ENCODE measurements at places on chromosomes 12 and 14.

- no peak for DNase-seq
Measured at GRCh38 chr12:122981587-122982476, 1.4 kb downstream of the ARL6IP4 start.

GRCh38 chr14:100288382-100289185 is 17.7 kb downstream of the SLC25A29 start:
- DNase-seq = no peak

DNA sequence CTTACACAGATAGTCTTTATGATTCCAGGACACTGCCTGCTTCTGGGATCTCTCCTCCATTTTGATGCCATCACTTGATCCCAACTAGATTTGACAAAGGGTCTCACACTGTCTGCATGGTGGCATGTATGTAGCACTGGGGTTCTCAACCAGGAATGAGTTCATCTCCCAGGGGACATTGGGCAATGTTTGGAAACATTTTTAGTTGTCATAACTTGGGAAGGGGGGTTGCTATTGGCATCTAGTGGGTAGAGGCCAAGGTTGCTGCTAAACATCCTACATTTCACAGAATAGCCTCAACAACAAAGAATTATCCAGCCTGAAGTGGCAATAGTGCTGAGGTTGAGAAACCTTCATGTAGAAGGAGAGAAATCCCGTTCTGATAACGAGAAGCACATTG is 376.2 kb downstream of the DPF3 start:
- no peak for DNase-seq

DNA sequence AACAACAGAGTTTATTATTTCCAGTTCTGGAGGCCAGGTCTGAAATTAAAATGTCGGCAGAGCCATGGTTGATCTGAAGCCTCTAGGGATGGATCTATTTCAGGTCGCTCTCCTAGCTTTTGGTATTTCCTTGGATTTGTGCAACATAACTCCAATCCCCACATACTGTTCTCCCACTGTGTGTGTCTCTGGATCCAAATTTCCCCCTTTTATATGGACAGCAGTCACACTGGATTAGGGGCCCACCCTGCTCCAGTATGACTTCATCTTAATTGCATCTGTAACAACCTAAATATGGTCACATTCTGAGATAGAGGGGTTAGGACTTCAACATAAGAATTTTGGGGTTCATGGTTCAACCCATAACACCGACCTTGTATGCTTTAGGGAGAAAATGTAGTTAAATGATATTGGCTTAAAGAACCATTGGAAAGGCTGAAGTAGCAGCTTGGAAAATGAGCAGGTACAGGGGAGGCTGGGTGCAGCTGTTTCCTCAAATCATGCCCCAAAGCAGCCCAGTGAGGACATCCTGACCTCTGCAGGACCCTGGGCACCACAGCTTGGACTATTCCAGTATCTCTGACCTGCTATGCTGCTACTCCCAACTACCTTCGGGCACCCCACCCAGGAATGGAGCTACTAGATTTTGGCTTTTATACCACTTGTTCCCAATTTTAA is 13.9 kb upstream of the MDM2 start:
- no peak for DNase-seq

DNA sequence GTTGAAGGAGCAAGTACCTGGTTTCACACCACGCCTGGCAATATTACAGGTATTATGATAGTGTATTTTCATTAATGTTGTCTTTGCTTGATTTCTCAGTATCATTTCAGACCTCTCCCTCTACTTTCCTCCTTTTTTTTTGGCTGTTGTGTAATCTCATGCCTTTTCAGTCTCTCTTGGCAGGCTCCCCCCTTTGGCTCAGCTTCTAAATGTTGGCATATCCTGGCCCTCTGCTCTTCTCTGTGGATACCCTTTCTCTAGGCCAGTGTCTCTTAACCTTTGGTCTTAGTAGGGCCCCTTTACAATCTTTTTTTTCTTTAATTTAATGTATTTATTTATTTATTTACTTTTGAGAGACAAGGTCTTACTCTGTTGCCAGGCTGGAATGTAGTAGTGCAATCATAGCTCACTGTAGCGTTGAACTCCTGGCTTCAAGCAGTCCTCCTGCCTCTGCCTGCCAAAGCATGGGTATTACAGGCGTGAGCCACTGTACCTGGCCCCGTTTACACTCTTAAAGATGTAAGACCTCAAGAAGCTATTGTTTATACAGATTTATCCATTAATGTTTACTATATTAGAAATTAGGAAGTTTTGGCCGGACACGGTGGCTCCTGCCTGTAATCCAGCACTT is 12.8 kb downstream of the MTHFD1 start:
- no peak for DNase-seq

- DNase-seq = no peak
Measured at GRCh38 chr12:93115198-93115601, 186.1 kb upstream of the EEA1 start.

DNA sequence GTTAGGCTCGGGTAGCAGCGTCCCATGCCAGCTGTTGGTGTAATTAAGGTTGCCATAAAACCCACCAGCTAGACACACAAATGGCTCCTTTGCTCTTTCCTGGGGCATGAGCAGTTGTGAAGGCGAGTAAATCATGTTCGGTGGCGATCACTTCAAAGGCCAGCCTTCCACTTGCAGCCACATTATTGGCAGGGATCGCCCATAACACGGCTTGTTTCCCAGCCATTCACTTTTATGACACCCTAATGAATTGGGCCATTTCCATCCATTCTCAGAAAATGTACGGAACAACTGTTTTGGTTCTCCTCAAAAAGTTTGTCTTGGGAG is 63.4 kb downstream of the BEGAIN start:
- DNase-seq = no peak

GRCh38 chr12:88865537-88865936 is 285.3 kb upstream of the KITLG start:
- no peak for DNase-seq

DNA sequence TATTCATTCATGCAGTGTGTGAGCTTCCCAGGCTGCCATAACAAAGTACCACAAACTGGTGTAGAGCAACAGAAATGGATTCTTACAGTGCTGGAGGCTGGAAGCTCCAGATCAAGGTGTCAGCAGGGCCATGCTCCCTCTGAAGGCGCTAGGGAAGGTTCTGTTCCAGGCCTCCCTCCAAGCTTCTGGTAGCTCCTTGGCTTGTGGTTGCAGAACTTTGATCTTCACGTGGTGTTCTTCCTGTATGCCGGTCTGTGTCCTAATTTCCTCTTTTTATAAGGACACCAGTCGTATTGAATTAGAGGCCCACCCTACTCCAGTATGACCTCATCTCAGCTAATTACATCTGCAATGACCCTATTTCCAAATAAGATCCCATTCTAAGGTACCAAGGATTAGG is 3.1 kb downstream of the OTUB2 start:
- peak; percentile 58 for DNase-seq

- no peak for DNase-seq
Measured at GRCh38 chr12:104702565-104703139, 245.9 kb downstream of the CHST11 start.

GRCh38 chr12:9064815-9065606 is 50.7 kb downstream of the A2M start:
- DNase-seq = no peak

GRCh38 chr14:105525861-105526775 is at the start of gene TMEM121:
TSS of gene TMEM121 (plus strand) at chr14:105526583. CDS start at chr14:105528835, 2,252 bp downstream.
- DNase-seq = no peak

DNA sequence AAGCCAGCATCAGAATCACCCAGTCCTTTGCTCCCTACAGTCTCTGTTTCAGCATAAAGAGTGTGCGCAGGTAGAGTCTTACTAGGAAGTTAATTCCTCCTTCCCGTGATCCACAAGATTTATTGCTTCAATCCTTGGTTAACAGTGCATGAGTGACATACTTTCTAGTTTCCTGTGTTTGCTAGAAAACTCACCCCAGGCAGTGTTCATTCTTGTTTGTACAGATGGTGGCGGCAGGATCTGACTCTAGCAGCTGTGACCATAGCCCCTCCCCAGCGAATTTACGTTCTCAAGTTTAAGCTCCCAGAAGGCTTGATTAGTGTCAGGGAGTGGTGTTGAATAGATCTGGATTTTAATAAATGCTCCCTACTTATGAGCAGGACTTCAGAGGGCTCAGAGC is 75.9 kb upstream of the ANO2 start:
- no peak for DNase-seq

- no peak for DNase-seq
Measured at GRCh38 chr12:115683240-115683780, 594.2 kb downstream of the MED13L start.

DNA sequence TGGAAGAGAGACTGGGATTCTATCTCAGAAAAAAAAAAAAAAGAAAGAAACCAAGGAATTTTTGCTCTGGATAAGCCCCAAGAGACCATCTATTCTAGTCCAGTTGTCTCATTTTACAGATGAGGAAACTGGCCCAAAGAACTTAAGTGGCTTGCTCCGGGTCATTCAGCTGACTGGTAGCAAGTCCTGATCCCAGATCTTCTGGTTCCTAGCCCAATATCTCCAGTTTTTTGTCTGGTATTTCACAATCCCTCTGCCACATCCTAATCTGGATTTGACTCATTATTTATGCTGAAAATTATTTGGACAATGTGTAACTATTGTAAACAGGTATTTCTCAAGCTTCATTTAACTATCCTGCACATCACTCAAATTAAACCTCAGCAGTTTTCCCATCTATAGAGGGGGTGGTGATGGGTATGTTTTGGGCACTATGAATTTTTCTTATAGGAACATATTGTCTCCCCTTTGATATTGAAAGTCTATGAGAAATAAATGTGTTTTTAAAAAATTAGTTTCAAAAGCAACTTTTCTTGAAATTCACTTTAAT is 43.4 kb downstream of the PPP2R5E start:
- DNase-seq = no peak

GRCh38 chr12:96828169-96828789 is 78.8 kb upstream of the NEDD1 start:
- DNase-seq = no peak

GRCh38 chr12:121804417-121805111 is 755 bp downstream of the SETD1B start:
- peak; percentile 6 for DNase-seq

DNA sequence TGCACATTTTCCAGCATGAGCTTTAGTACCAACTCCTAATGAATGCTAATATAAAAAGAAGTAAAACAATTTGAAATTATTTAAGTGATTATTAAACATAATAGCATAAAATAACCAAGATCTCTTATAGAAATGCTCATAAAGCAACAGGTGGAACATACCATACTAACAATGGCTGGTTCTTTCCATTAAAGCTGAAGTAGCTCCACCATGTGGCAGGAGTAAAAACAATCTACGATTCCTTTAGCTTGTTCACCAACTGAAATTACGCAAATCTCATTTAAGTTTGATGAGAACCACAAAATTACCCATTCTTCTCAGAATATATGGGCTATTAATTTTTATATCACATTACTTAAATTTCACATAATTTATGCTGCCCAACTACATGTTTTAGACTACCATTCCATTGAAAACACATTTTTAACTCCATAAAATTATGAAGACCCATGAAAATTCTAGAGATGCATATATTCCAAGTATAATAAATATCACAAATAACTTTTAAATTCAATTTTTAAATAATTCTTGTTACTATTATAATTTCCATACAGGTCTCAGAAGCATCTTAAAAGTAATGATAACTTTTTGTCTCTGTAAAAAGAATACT is 213.6 kb downstream of the DAD1 start:
- DNase-seq = peak; percentile 73

- no peak for DNase-seq
Measured at GRCh38 chr14:70640938-70641547, 673 bp upstream of the TTC9 start.

DNA sequence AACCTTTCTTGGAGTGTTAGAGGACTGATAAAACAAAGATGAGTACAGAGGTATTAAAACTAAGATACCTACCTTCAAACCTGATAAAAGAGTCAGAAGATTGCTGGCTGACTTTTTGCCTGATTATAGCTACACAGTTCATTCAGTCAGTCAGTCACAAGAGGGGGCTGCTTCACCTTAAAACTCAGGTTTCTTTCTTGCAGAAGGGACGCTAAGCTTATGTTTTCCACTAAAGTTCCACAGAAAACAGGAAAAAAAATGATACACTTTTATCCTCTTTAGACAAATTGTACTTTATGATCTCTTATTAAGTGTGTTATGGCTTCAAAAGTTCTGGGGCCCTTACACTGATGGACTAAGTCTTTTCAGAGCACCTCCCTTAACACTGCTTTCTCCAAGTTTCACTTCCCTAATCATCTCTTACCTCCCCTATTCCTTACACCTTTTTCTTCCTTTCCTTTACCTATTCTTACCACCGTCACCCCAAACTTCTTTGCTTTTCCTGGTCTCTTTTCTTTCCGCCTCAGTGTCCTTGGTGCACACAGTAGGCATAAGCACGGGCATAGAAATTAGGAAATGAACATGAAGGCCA is 448.7 kb upstream of the OR4E1 start:
- no peak for DNase-seq
